ENCODE measurements at places on chromosomes 13 and 19.

DNA sequence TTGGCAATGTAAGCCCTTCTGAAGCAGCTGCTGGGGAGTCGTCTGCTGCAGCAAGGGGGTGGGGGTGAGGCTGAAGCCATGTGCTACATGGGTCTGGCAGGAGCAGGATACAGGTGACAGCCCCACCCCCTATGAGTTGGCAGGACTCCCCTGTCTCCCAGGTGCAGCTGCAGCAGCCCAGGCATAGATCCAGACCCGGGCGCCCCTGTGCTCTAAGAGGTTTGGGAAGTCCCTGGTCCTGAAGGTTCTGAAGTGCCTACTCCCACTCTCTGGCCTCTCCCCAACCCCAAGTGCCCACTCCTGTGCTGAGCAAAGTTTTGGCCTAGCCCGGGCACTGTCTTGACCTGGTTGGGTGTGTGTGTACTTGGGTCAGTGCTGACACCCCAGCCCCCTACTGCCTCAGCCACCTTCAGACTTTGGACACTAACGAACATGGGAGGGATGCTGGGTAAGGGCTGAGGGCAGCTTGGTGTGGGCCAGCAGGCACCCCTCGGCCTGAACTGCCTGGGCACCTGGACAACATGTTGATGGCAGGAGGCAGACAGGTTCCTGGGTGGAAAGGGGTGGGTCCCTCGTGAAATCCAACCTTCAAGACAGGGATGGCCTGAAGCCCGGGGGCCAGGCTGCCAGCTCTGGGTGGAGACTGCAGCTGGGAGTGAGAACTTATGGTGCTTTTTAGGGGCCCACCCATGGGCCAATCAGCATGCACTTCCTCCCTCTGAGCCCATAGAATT lies 54.1 kb upstream of the SLITRK6 start:
- no peak for DNase-seq

GRCh38 chr19:11964496-11964857 lies 363 bp upstream of the ZNF763 start:
- no peak for DNase-seq

DNA sequence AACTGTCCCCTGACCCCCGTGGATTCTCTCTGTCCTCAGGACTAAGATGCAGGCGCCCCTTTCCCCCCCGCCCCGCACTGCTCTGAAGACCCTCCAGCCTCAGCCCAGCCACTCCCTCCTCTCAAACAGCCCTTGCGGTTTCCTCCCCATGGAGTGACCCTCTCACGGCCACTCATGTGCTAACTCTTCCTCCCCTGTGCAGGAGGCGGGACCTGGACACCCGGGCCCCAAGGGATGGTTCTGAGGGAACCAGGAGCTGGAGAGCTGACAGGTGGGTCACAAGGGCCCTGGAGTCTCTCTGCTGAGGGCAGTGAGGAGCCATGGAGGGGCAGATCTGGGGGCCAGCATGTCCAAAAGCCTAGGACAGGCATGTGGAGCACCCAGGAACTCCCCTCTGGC lies 1.9 kb downstream of the ISOC2 start:
- no peak for DNase-seq

DNA sequence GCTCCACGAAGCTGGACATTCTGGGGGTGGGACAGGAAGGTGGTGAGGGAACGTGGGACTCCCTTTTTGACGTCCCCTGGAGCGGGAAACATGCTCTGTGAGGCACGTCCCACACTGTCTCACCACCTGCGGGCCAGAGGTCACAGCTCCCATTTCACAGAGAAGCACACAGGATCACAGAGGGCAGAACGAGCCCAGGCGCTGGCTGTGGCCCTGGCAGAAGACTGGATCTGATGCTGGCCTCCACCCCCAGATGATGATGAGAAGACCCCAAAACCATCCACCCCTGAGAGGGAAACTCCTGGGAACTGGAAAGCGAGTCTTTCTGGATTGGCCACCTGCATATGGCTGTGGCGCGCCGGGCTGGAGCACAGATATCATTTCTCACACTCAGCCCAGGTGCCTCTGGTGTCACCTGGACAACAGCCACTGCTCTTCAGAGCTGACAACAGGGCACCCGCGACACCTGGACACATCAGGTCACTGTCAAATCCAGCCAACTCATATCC lies 216.2 kb downstream of the TUBA3C start:
- DNase-seq: no peak

DNA sequence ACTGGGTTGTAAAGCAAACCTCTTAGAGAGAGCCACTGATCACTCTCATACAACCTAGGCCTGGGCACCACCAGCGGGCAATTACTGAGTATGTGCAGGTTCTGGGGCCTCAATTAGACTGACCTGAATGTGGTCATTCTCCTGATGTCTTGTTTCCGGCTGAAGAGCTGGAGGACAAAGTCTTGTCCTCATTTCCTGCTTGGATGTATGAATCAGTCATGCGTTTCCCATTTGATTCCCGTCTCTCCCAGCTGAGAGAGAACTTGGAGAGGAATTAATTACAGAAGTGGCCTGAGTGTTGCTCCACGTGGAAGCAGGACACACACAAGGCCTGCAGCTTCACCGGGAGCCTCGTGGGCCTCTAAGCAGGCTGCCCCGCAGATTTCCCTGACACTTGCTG lies 799.3 kb upstream of the ARGLU1 start:
- DNase-seq: no peak

- peak; percentile 4 for DNase-seq
Observed at GRCh38 chr19:50854636-50855410, at the start of gene KLK3. KLK3 (plus strand) TSS chr19:50854915; CDS start chr19:50854956, 41 bp downstream.

GRCh38 chr19:21143854-21144253 lies 2.0 kb downstream of the ZNF431 start:
- peak; percentile 19 for DNase-seq

- no peak for DNase-seq
Observed at GRCh38 chr19:35340431-35340830, 7.3 kb upstream of the FFAR1 start.
